MCF 10A (cell line): ENCODE measurements at places on chromosomes 11 and 22. TPM values are rescaled to one million over a fixed set of nuclear protein-coding genes. Genes with fewer than 3 reads are reported as not detected.

The MUC5AC gene
- not detected in 2 replicates for total RNA-seq

The POTEH gene
- total RNA-seq = not detected in 2 replicates

The MYOD1 gene
- total RNA-seq = not detected in 2 replicates

The TSPAN32 gene
- not detected in 2 replicates for total RNA-seq

The SLC22A9 gene
- total RNA-seq = not detected in 2 replicates

The H19 gene
- total RNA-seq = 61.0 and 152 TPM in 2 replicates

The CSF2RB gene
- total RNA-seq = not detected in 2 replicates

The PIK3IP1 gene
- total RNA-seq = 0.25 and 0.93 TPM in 2 replicates

The OR56A1 gene
- not detected in 2 replicates for total RNA-seq

GRCh38 chr11:112302226-112302868, 41.7 kb upstream of the PLET1 start:
- no peak for DNase-seq

- no peak for DNase-seq
Measured at GRCh38 chr22:32744176-32744959, 57.1 kb upstream of the TIMP3 start.

- DNase-seq = no peak
Measured at GRCh38 chr11:119644502-119644901, 84.5 kb downstream of the NECTIN1 start.

GRCh38 chr11:48123254-48123875, 93.2 kb upstream of the OR4B1 start:
- DNase-seq = no peak

GRCh38 chr22:37166675-37167066, 17.0 kb upstream of the IL2RB start:
- peak; percentile 75 for DNase-seq

GRCh38 chr11:43489869-43490465, 131.2 kb downstream of the TTC17 start:
- DNase-seq = no peak

DNA sequence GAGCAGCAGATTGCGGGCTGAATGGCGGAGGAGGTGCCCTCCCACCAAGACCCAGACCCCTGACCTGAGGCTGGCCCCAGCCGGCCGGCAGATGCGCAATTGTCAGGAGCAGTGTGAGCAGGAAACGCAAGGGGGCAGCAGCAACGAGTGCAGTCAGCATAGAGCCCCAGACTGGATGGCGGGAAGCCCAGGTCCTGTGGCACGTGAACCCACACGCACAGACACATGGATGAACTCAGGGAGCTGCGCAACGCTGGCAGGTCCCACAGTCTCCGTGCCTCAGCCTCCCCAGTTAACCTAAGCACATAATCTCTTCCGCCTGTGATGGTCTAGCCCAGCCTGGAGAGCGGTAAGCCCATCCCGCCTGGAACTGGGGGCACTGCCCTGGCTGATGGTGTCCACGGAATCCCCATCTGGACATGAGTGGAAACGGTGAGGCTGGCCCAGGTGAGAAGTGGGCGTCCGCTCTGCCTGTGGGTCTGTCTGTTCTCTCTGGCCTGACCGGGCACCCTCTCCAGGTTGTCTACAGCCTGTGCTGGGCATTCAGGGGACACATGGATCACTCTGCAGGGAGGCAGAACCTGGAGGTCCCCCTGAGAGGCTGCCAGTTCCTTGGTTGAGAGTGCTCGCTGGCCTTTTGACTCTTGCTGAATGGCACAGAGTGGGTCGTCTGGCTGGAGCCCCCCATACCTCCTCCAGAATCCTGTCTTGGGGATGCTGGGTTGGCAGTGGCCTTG, 626 bp upstream of the TBX10 start:
- peak; percentile 66 for DNase-seq

DNA sequence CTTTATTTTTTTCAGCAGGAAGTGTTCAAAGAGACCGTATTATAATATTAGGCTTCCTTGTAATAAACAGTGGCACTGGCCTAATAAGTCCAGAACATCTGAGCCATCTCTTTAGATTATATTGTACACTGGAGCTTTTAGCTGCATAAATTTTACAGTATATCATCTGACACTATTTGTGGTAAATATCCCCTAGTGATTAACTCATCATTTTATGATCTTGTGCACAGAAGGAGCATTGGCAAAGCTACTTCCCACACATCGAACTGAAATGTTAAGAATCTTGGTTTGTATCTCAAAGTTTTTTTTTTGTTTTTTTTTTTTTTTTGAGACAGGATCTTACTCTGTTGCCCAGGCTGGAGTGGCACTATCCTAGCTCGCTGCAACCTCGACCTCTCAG, 162.7 kb downstream of the HIPK3 start:
- no peak for DNase-seq

- DNase-seq = no peak
Measured at GRCh38 chr11:78961937-78962701, 387.5 kb upstream of the NARS2 start.

DNA sequence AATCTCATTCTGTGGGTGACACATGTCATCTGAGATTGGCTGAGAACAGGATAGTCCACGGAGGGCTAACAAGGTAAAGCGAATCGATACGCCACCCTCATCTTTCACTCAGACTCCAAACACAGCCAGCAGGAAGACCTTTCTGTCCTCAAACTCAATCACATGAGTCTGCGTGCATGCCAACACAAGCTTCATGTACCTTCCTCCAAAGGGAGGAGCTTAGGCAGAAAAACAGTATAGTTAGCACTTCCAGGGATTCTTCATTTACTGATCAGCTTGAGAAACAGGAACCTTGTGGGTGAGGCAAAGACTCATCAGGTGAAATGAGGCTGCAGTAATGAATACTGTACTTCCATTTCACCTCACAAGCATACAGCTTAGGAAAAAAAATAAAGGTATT, 767.1 kb upstream of the API5 start:
- no peak for DNase-seq

DNA sequence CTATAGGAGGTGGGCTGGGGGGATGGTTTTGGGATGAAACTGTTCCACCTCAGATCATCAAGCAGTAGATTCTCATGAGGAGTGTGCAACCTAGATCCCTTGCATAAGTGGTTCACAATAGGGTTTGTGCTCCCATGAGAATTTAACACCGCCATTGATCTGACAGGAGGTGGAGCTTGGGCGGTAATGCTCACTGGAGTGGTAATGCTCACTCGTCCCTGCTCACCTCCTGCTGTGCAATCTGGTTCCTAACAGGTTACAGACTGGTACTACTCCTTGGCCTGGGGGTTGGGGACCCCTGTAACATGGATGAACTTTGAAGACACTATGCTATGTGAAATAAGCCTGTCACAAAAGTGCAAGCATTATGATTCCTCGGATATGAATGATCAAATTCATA, 87.0 kb upstream of the CLNS1A start:
- DNase-seq = no peak

- DNase-seq = peak; percentile 64
Measured at GRCh38 chr11:120272303-120272702, 32.4 kb downstream of the POU2F3 start.

DNA sequence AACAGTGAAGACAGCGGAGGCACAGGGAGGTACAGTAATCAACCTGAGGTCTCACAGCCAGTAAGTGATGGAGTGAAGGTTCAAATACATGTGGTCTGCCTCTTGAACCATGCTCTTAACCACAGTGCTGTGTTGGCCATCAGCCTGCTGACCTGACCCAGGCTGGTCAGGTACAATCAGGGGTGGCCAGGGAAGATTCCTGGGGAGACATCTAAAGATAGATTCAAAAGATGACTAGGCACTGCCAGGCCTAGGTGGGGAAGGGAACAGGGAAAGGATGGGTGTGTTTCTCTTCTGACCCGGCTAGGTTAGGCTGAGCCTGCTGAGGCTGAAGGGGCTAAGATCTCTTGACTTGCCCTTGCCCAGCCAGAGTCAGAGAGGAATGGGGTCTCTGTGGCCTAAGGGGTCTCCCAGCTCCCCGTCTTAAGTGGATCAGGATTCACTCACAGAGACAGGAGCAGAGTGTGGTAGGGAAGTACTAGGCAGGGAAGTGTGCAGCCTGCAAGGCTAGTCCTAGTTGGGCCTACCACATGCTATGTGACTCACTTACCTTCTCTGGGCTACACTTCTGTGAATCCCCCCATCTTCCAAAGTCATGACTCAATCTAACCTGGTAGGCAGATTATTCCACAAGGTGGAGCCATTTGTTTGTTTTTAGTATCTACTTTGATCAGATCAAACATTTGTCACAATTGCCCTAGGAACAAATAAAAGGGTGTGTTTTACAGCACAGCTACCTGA, 10.4 kb upstream of the SREBF2 start:
- DNase-seq = peak; percentile 71

DNA sequence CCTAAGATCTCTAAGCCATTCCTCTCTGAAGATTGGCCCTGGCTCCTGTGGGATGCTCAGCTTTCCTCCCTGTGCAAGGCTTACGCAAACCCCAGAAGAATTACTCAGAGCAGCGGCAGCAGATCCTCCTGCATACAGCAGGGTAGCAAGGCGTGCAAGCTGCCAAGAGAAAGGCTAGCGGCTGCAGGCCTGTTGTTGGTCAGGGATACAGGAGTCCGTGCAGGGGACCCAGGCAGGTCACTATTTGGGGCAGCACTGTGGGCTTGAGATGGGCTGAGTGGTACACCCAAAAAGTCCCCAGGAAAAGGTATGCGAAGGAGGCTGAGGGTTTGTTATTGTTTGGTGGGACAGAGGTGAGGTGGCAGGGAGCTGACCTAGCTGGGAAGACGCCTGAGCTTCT, 1.5 kb downstream of the GLB1L2 start:
- DNase-seq = peak; percentile 30

- DNase-seq = no peak
Measured at GRCh38 chr11:134243913-134244312, 9.2 kb downstream of the THYN1 start.

DNA sequence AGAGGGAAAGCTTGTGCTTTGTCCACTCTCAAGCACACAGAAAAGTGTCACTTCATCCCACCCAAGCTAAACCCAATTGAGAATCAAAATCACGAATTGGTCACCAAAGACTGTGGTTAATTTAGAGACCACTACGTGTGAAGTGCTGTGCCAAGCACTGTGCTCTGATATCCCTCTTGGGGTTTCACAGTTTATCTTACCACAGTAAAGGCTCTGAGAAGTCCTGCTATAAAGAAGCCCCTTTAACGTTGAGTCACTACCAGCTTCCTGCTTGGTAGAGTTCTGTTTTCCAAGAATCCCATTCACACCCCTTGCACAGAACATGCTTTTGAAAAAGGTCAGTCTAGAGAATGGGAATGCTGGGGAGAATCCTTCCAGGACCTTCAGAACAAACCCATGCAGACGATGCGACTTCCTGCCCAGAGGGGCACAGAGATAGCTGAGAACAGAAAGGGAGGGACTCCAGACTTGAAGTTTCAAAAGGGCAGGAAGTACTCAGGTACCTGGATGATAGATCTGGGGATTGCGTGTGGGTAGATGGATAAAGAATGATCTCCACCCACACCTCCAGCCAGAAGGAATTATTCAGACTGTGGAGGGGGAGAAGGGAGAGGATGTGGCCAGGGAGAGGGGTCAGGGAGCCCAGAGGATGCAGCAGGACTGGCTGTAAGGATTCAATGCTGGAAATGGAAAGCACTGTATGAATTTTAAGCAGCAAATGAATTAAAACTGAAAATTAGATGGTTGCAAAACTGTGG, 18.1 kb upstream of the TSPAN18 start:
- DNase-seq = no peak

DNA sequence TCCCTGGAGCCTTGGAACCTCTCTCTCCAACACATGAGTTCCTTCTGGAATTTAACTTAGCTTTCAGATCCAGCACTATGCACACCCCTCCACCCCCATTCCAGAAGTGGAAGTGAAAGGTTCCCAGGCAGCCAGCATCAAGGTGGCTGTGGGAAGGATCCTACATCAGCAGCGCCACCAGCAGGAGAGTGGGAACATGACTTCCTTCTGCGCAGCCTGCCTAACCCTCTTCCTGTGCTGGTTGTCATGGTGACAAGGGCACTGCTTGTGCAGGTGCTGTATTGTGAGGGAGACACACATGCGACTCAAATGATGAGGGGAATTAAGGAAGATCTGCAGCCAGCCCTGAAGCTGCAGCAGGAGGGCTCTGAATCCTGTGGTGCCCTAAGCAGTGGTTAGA, 904.5 kb upstream of the API5 start:
- no peak for DNase-seq

- no peak for DNase-seq
Measured at GRCh38 chr22:48866906-48867681, 960.6 kb downstream of the BRD1 start.
